ENCODE measurements at places on chromosomes 2 and 18. TPM values are rescaled to one million over a fixed set of nuclear protein-coding genes. Genes with fewer than 3 reads are reported as not detected.

GRCh38 chr2:172427256-172427989, at the start of gene ITGA6:
Gene ITGA6, plus strand, starts transcription at chr2:172427586.
- DNase-seq, result peak; percentile 75

GRCh38 chr2:2892892-2893291, 484.7 kb downstream of the EIPR1 start:
- DNase-seq, result no peak

The CRYBA2 gene
- total RNA-seq, result not detected

The FAM237A gene
- total RNA-seq, result not detected

The VSNL1 gene
- total RNA-seq, result not detected

All from activated naive CD8-positive, alpha-beta T cell treated with anti-CD3 and anti-CD28 coated beads for 36 hours (primary cell).